Activated CD8-positive, alpha-beta memory T cell treated with anti-CD3 and anti-CD28 coated beads for 36 hours (primary cell): ENCODE measurements at places on chromosomes 13 and 19. TPM values are rescaled to one million over a fixed set of nuclear protein-coding genes. Genes with fewer than 3 reads are reported as not detected.

The ZNF793 gene
- total RNA-seq: 3.4 TPM

The LILRB3 gene
- total RNA-seq: not detected

The FGF21 gene
- total RNA-seq: not detected

The IL11 gene
- 0.21 TPM for total RNA-seq

The KLK3 gene
- total RNA-seq: not detected

The CCDC61 gene
- 24.1 TPM for total RNA-seq

The ZNF85 gene
- 12.6 TPM for total RNA-seq

The CBLC gene
- total RNA-seq: not detected

The MUC16 gene
- total RNA-seq: not detected

The UGGT2 gene
- not detected for total RNA-seq

The LRP3 gene
- total RNA-seq: 0.31 TPM

The UBL5 gene
- total RNA-seq: 342 TPM

The NCLN gene
- 106 TPM for total RNA-seq

The CDC34 gene
- total RNA-seq: 60.1 TPM

The PRR36 gene
- total RNA-seq: 0.06 TPM

The IFNL1 gene
- total RNA-seq: not detected

The CBARP gene
- 1.1 TPM for total RNA-seq

The ZNF766 gene
- 18.5 TPM for total RNA-seq

The DLL3 gene
- total RNA-seq: 1.6 TPM

The IGFLR1 gene
- total RNA-seq: 82.6 TPM
